SIG-M5 (cell line): ENCODE measurements at places on chromosomes 3 and 15.

GRCh38 chr3:45929042-45929679, 14.1 kb upstream of the CXCR6 start:
- no peak for DNase-seq

DNA sequence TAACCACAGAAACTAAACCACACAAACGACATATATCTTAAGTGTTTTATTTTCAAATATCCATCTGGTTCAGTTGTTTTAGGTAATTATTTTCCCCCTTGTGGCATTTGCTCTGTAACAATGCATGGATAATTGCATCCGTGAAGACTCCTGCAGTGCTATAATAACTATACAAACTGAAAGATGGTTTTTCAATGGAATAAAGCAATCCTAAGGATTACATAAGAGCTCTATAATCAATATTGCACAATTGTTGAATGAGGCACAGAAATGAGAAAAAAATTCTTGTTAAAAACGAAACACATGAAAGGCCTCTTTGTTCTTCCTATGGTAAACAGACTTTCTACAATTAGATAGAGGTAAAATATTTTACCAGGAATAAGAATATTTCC, 446.0 kb upstream of the EPHA3 start:
- DNase-seq = no peak

- DNase-seq = no peak
Observed at GRCh38 chr3:147799601-147800000, 390.4 kb downstream of the ZIC1 start.

DNA sequence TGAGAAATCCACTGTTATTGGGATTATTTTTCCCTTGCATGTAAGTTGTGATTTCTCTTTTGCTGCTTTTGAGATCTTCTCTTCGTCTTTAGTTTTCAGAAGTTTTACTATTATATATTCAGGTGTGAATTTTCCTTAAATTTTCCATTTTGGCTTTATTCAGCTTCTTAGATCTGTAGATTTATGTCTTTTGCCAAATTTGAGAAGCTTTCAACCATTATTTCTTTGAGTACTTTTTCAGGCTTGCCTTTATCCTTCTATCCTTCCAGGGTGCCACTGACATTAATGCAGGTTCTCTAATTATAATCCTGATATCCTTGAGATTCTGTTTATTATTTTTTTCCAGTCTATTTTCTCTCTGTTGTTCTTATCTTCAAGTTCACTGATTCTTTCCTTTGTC, 38.1 kb upstream of the XIRP1 start:
- DNase-seq = no peak

- DNase-seq = no peak
Observed at GRCh38 chr3:193883551-193883950, 252.4 kb upstream of the HES1 start.

DNA sequence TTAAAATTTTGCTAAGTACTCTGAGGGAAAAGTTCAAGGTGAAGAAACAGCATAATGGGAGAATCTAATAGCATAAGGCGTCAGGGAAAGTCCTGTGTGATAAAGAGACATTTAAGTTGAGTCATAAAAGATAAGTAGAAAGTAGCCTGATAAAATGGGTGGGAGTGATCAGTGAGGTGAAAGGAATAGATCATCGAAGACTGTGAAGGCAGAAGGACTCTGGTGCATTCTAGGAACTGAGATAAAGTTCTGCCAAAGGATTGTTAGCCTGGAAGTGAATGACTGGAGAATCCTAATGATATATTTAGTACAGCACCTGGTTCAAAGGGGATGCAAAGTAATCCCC, 149.9 kb downstream of the CFAP20DC start:
- DNase-seq = no peak

- no peak for DNase-seq
Observed at GRCh38 chr15:81301815-81302399, 22.0 kb downstream of the STARD5 start.

- no peak for DNase-seq
Observed at GRCh38 chr15:94375997-94376396, 144.6 kb downstream of the MCTP2 start.

- no peak for DNase-seq
Observed at GRCh38 chr3:55000546-55000945, 72.7 kb upstream of the LRTM1 start.

DNA sequence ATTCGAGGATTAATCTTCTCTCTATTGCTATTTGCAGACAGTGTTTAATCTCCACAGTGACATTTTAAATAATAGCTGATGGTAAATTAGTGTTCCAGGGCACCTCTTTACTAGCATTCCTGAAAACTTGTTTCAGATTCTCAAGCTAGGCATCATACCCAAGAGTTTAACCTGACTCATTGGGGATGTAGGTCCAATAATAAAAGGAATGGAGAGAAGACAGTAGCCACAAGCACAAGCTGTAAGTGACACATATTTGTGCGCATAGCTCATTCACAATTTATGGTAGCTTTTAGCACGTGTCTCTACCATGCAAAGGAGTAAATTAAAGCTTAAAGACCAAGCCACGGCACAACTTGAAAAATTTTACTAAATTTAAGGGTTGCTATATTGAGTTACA, 171.3 kb upstream of the FAM3D start:
- no peak for DNase-seq

DNA sequence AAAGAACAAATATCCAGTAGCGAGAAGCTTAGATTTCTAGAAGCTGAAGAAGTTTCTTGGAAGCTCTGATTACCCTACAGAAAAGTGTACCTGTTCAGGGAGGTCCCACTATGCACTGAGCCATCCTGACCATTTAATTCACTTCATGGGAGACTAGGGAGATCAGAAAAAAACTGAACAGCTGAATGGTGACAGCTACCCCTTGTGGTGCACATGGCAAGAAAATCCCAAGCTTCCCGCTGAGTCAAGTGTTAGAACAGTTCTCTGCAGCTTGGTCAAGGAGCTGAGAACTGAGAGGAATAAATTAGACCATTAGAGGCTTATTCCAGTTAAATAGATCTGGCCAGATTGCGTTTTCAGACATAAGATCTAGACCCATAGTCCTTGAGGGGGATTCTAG, 197.2 kb upstream of the VEPH1 start:
- no peak for DNase-seq

GRCh38 chr3:113948015-113948917, 453 bp downstream of the ZDHHC23 start:
- DNase-seq = no peak

- DNase-seq = no peak
Observed at GRCh38 chr15:76991048-76991447, 3.9 kb upstream of the PSTPIP1 start.

GRCh38 chr15:74158855-74159650, 14.5 kb upstream of the ISLR start:
- no peak for DNase-seq

DNA sequence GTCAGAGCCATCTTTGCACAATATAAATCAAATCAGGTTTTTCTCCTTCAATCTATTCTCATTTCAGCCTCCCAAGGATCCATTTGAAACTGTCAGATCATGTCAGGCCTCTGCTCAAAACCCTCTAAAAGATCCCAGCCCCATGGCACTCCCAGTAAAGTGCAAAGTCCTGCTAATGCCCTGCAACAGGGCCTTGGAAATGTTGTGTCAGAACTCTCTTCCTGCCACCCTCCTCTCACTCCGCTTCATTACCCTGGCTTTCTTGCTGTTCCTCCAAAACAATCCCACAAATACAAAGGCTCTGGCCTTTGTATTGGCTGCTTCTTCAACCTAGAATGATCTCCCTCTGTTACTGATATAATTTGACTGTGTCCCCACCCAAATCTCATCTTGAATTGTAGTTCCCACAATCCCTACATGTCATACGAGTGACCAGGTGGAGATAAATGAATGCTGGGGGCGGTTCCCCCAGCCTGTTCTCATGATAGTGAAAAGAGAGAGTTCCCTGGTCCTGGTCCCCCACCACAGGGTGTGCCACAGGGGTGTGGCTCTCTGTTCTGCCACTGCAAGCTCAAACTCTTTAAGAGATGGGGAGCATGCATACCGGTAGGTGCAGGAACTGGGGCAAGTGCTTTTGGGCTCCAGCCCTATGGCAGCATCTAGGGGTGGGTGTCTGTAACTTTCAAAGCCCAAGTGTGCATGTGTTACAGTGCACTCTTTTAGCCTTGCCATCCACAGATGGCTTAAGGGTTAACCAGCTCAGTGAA, 22.9 kb upstream of the TRA2B start:
- no peak for DNase-seq

GRCh38 chr15:88608607-88609181, 12.4 kb upstream of the AEN start:
- DNase-seq = no peak
